ENCODE measurements at places on chromosomes 1 and 21.

- no peak for DNase-seq
Observed at GRCh38 chr1:63975481-63975880, 201.7 kb downstream of the ROR1 start.

- no peak for DNase-seq
Observed at GRCh38 chr1:24329797-24330543, 10.8 kb downstream of the GRHL3 start.

- DNase-seq: no peak
Observed at GRCh38 chr1:183126528-183126927, 59.5 kb upstream of the LAMC2 start.

DNA sequence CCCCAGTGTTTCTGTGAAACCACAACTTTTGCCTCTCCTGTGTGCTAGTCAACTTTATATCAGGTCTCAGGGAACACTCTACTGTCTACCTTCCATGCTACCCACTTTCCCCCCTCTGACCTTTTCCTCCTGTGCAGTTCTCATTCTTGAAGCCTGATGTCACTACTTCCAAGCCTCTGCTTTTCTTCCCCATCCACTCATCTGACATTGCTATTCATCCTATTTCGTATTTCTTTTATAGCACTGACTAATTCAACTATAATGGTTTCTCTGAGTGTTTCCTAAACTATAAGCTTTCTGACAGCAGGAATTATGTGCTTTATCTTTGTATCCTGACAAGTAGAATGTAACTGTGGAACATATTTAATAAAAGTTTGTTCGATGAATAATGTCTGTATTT, 18.2 kb upstream of the DPH5 start:
- no peak for DNase-seq

- DNase-seq: peak; percentile 68
Observed at GRCh38 chr1:110671361-110671760, 3.4 kb downstream of the KCNA3 start.

DNA sequence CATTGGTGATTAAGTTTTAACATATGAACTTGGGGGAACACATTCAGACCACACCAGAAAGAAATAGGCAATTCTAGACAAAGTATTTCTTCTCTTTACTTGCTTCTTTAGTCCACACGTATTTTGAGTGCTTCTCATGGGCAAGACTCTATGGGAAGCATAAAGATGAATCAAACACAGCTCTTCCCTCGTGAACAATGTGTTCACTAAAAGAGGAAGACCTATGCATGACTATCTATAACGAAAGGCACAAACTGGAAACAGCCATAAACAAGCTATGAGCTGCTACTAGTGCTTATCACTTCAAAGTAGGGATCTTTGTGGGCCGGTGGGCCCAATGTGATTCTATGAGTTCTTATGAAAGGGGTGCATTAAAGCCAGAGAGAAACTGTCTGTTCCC, 53.0 kb upstream of the PRDX6 start:
- DNase-seq: no peak

DNA sequence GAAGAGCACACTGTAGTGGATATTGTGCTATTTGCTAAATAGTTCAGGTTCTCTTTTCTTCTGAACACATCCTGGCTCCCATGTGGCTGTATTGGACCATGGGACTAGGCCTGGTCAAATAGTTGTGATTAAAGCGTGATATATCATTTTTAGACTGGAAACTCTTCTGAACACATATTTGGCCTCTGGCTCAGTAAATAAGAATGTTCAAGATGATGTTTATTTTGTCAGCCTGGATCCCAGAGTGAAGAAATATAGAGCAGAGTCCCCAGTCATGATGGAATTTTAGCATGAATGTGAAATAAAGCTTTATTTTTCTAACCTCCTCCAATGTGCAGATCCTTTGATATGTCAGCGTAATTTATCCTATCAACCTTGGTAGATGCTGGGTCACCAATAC, 542.6 kb downstream of the ADGRL2 start:
- DNase-seq: no peak

- DNase-seq: no peak
Observed at GRCh38 chr1:243798726-243799125, 51.3 kb downstream of the AKT3 start.

DNA sequence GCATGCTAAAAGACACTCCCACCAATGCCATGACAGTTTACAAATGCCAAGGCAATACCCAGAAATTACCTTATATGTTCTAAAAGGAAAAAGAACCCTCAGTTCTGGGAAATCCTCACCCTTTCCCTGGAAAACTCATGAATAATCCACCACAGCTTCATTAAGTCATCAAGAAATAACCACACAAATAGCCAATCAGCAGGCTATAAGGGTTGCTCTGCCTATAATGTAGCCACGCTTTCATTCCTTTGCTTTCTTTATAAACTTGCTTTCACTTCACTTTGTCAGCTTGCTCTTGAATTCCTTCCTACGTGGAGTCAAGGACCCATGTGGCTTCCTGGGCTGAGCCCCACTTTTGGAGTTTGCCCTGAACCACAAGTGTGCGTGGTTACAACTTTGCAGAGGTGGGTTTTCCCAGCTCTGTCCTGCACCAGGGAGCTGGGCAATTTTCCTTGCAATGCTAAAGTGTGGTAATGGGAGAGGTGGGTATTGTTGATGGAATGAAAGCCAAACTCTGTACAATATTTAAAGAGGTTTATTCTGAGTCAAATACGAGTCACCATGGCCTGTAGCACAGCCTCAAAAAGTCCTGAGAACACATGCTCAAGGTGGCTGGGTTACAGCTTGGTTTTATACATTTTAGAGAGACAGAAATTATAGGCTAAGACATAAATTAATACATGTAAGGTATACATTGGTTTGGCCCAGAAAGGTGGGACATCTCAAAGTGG, 42.2 kb upstream of the COG2 start:
- no peak for DNase-seq

DNA sequence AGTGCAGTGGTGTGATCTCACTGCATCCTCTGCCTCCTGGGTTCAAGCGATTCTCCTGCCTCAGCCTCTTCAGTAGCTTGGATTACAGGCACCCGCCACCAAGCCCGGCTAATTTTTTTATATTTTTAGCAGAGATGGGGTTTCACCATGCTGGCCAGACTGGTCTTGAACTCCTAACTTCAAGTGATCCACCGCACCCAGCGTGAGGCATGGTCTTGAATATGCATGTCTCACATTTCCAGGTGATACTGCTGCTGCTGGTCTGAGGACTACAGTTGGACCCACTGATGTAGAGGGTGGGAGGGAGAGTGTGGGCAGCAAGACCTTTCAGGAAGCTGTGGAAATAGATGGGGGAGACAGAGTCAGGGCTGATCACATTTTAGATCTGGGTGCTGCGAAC, 21.9 kb upstream of the ASAP3 start:
- DNase-seq: no peak

DNA sequence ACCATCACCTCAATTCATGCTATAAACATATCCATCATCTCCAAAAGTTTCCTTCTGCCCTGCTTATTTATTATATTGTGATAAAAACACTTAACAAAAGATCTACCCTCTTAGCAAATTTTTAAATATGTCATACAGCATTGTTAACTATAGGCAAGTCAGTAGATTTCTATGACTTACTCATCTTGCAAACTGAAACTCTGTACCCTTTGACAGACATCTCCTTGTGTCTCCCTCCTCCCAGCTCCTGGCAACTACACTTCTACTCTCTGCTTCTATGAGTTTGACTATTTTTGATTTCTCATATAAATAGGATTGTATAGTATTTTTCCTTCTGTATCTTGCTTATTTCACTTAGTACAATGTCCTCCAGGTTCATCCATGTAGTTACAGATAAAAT, 174.8 kb downstream of the TNFSF18 start:
- DNase-seq: no peak

DNA sequence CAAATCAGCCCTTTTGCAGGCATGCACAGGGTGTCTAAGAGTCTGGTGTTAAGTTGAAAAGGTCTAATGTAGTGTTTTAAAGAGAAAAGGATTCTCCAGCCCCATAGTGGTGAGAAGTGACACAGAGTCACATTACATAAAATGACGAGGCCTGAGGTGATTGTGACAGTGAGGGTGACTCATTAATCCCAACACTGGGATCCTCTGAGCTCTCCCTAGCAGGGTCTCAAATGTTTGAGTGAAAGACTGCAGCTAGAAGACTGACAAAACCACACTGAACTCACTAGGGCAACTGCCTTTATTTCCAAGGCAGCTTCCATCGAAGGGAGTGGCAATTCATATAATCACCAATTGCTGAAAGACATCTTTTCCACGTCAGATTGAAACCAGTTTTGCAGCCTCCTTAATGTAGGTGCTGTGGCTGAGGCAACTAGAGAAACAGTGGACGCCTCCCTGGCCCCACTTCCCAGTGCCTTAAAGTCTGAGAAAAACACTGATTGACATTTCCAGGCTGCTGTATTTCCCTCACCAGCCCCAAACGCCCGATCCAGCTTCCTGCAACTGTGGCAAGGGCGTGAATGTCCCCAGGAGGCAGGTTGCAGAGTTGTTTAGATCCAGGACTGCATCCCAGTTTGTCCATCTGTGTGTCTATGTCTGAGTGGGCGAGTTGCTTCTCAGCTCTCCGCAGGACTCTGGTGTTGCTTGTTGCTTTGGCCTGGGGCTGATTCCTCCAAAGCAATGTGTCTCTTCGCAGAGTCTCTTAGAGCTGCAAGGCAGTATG, 81.4 kb downstream of the RUNX1 start:
- no peak for DNase-seq

GRCh38 chr1:232877365-232878028, 72.3 kb downstream of the MAP10 start:
- DNase-seq: no peak
